ENCODE measurements at places on chromosomes 1 and 21.
A peak's percentile ranks its signal among the peaks of the same experiment; 100 is the strongest.

DNA sequence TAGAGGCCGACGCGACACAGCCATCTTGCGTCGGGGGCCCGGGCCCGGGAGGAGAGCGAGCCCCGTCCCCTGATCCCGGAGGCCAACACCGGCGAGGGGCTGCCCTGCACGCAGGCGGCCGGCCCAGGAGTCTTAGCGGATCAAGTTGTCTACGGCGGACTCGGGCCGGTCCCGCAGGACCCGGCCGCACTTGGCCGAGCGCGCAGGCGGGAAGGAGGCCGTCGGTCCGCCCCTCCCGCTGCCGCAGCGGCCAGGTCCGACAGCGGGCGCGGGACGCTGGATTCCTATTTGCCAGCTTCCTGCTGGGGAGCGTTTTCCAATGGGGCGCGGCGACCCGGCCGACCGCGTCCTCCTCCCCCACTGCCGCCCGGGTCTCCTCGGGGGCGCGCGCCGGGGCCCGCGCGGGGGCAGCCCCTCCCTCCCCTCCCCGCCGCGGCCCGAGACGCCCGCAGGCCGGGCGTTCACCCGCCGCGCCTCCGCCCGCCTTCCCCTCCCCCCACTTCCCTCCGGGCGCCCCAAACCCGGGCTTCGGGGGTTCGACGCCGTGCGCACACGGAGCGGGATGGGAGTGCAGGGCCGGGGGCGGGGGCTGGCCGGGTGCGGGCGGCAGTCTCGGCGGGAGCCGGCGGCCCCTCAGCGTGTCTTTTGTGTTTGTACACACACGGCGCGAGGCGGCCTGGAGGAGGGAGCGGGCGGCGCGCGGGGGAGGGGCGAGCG is 517 bp upstream of the H3-3A start:
- peak; percentile 79 for DNase-seq

GRCh38 chr21:39869141-39869818 is 2.0 kb downstream of the PCP4 start:
- DNase-seq, result no peak

GRCh38 chr1:227939791-227940771 is 7.7 kb downstream of the WNT9A start:
- no peak for DNase-seq

- DNase-seq, result no peak
Observed at GRCh38 chr1:5526385-5526750, 465.9 kb downstream of the NPHP4 start.

DNA sequence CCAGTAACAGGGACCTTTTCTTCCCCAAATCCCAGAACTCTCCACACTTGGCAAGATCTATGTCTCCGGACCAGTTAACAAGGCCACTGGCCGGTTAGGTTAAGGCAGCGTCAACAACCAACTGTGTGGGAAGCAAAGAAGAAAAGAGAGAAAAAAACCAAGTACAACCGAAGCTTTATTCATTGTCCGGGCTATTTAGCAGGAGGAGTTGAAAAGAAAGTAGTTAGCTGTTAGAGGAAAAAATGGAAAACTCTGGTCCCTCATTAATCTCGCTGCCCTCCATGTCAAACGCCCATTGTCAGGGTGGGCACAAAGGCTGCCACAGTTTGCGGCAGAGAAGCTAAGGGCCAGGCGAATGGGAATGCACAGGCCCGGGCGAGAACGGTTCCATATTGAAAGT is 49.3 kb upstream of the GRIK3 start:
- no peak for DNase-seq

DNA sequence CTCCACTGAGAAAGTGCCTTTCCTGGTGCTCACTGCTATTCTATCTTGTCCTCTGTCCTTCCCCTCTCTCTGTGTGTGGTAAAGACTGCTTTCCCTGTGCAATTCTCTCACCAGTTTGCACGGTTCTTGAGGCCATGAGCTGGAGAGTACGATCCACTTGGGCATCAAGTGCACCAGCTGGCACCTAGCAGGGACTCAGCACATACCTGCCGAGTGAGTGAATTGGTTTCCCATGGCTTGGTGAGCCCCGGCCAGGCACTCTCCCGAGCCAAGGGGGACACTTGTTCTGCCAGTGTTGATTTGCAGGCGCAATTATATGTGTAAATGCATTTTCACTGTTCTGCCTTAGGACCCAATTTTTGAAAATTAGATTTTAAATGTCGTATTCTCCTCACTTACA is 313.5 kb downstream of the DISC1 start:
- no peak for DNase-seq

GRCh38 chr1:34842952-34843371 is 16.6 kb downstream of the SMIM12 start:
- no peak for DNase-seq

DNA sequence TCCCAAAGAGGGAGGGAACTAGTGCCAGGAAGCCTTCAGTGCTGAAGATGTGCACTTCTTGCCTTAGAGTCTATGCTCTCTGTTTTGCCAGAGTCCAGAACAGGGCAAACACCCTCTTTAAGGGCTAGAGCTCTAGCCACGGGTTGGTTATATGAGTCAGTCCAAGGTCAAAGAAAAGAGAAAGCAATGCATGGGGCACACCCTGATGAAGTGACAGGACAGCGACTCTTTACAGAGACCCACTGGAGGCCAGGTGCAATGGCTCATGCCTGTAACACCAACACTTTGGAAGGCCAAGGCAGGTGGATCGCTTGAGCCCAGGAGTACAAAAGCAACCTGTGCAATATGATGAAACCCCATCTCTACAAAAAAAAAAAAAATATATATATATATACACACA is 86.1 kb downstream of the TGFBR3 start:
- DNase-seq, result no peak

DNA sequence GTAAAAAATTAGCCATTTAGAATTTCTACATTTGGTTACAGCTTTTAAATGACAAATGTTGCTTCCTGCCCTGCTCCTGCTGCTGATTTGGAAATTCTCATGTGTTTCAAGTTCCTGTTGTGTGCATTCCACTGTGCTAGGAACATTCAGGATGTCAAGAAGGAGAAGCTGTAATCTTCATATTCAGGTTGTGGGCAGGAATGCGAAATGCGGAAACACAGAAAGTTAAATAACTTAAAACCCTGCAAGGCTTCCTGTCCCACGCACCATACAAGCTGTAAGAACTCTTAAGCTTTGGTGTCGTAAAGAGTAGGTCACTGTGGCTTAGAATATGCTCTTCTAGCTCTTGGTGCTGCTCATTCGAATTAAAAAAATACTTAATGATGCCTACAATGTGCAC is 52.6 kb downstream of the S100B start:
- DNase-seq, result no peak

- no peak for DNase-seq
Observed at GRCh38 chr1:76160225-76160624, 85.7 kb downstream of the ST6GALNAC3 start.

GRCh38 chr1:154711416-154711815 is 103.4 kb upstream of the ADAR start:
- DNase-seq, result no peak

GRCh38 chr1:24502065-24502708 is 449 bp upstream of the RCAN3 start:
- DNase-seq, result peak; percentile 31

DNA sequence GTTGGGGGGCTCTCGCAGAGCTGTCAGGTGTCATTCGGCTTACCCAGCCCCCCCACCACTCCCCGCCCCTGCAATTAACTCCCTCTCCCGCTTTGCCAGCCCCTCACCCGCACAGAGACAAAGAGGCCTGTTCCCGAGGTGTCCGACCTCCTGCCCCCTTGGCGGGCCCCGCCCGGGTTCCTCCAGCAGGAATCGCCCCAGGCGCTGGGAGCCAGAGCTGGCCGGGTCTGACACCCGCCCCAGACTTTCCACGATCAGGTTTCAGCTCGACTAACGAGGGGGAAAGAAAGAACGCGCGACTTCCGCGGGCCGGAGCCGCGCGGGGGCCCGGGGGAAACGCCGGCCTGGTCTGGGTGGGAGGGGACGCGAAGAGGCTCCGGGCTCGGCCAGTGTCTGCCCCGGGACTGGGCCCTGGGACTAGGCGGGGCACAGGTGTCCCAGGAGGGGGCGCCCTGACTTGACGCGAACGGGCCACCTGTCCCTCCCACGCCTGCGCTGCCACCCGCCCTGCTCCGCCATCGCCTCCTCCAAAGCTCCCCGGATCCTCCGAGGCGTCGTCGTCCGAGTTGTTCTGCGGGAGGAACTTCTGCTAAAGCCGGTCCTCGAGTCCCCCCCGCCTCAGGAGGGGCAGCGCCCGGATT is 36.4 kb upstream of the HHAT start:
- peak; percentile 88 for DNase-seq

DNA sequence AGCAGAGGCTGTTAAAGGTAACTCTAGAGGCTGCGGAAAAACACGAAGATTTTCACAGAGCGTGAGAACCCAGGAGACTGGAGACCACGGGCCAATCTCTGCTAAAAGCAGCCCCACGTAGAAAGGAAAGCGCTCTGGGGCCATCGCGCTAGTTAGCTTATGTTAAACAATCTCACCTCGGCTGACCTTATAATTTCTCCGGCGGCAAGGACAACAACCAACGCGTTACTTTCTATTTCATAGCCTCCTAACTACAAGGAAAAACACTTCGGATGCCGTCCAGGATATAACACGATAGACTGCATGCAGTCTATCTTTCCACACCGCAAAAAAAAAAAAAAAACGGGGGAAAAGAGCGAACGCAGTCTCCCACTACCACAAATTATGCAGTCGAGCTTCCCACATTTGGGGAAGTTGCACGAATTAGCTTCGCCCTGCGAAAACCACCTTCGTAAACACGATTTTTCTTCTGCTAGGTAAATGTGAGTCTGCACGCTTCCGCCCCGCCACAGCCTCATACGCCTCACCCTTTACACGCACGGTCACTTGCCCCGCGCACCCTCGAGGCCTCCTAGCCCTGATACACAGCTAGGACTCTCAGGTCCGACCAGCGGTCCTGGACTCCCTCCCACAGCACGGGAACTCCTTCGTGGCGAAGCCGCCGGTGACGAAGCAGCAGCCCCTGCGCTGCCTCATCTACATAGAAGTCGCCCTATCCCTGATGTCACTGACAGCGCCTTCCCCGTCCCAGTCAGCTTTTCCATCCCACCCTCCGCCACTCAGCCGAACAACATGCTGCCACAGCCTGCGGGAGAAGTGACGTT is 87.8 kb downstream of the PRKAB2 start:
- DNase-seq, result peak; percentile 34

- DNase-seq, result no peak
Observed at GRCh38 chr1:233679591-233680373, 65.9 kb downstream of the KCNK1 start.

DNA sequence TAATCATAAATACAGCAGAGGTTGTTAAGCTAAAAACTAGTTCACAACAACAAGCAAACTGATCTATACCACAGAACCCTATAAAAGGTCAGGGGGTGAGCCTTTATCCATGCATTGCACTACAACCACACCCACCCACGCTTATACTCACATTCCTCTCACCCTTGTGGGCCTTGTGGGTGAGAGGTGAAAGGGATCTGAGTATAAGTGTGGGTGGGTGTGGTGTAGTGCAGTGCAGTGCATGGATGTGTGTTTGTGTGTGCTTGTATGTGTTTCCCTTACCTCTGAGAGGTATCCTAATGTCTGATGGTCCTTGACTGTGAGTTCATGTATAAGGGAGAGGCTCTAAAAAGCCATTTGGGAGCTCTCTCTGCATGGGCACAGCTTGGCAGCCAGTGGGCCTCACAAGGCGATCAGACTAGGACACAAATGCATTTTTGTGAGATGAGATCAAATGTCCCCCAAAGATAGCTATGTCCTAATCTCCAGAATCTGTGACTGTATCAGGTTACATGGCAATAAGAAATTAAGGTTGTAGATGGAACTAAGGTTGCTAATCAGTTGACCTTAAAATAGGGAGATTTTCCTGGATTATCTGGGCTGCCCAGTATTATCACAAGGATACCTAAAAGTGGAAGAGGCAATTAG is 95.5 kb upstream of the DPT start:
- no peak for DNase-seq

- no peak for DNase-seq
Observed at GRCh38 chr1:37064039-37064438, 29.7 kb upstream of the GRIK3 start.

- no peak for DNase-seq
Observed at GRCh38 chr1:15167386-15167785, 13.8 kb downstream of the TMEM51 start.

DNA sequence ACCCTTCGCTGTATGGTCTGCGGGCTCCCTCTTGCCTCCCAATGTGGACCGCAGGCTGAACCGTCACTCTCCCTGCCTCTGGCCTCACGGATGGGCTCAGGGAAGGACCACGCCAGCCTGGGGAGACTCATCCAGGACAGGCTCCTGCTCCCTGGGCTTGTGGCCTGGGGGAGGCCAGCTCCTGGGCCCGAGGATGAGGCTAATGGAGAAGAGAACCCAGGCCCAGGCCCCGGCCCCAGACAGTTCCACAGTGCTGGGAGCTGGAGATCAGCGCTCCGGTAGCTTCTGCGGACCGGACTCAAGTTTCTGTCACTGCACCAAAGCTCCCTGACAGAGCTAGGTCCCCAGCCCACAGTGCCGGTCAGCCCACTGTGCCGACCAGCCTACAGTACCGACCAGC is 13.4 kb upstream of the PLEKHG5 start:
- no peak for DNase-seq

- no peak for DNase-seq
Observed at GRCh38 chr1:39608921-39609320, 30.5 kb downstream of the HEYL start.

GRCh38 chr1:235782601-235783000 is 84.1 kb downstream of the LYST start:
- DNase-seq, result no peak

GRCh38 chr1:116508984-116509980 is 61.5 kb downstream of the CD58 start:
- DNase-seq, result no peak

DNA sequence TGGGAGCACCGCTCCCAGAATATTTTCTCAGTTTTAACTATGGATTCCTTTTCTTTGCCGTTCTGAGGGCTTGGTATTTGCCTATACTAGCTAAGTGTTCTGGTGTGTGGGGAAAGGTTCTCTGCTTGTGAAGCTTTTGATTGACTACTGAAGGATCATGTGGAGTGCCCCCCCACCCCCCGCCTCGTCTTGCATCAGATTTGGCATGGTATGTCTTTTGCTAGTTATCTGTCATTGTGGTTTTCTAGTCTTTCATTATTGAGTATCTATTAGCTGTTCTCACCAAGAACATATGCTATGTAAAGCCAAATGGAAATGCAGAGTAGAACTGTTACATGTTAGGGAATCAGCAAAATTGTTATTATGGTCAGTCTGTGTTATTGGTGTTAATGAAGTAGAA is 58.3 kb downstream of the MACF1 start:
- no peak for DNase-seq

- no peak for DNase-seq
Observed at GRCh38 chr1:203628201-203629015, 1.8 kb downstream of the ATP2B4 start.

DNA sequence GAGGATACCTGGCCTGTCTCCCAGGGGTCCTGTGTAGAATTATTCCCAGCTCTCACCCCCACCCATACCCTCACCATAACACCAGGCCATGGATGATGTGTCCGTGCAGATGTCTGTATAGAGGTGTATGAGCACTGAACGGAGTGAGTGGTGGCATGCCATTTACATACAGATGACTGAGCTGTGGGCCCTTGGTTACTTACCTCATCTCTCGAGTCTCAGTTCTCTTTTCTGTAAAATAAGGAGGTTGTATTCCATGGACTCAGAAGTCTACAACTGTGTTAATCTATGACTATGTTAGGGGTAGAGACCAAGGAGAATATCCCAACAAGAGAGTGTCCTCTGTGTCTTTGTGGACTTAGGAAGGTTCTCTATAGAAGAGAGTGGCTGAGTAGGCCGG is 65.6 kb upstream of the CD1D start:
- DNase-seq, result no peak
